ENCODE measurements at places on chromosomes 1 and 21.

DNA sequence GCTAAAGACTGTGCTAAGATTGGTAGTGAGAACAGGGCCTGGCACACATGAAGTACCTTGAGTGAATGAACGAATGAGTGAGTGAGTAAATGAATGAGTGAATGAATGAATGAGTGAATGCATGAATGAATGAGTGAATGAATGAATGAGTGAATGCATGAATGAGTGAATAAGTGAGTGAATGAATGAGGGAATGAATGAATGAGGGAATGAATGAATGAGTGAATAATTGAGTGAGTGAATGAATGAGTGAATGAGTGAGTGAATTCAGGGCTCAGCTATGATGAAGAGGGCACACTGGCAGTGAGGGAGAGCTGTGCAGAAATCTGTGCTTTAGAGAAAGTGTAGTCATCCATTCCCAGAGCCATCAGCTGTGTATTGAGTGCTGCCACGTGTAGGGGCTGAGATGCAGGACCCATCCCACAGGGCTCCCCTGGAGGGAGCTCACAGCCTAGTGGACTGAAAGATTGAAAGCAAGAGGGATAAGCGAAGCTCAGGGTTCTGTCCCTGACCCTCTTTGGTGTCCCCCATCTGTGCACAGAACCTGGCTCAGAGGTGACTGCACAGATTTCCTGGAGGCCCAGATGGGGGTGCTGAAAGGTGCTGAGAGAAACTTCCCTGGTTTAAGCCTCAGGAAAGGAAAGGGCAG lies 217.9 kb upstream of the VAMP3 start:
- no peak for DNase-seq

GRCh38 chr1:170730438-170730837 lies 66.5 kb downstream of the PRRX1 start:
- DNase-seq: no peak

GRCh38 chr1:110070671-110071242 lies at the start of gene ALX3:
Gene ALX3 (minus strand): TSS chr1:110070672. CDS start chr1:110070612, 60 bp downstream.
- no peak for DNase-seq

DNA sequence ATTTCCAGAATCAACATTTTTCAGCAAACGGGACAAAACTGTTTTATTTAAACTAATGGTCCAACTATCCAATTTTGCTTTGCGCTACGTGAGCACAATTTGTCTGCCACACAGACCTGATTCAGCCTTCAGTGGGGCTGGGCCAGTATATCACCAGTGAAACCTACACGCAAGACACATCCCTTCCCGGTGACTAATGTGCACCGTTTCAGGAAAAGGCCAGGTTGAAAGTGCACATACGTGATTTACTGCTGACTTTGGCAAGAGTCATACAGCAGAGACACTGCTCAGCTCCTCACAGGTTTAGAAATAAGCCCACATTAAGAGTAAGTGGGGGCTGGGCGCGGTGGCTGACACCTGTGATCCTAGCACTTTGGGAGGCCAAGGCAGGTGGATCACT lies 5.1 kb upstream of the TMEM51 start:
- DNase-seq: no peak

- DNase-seq: no peak
Measured at GRCh38 chr21:28126521-28127174, 866.0 kb downstream of the LTN1 start.

DNA sequence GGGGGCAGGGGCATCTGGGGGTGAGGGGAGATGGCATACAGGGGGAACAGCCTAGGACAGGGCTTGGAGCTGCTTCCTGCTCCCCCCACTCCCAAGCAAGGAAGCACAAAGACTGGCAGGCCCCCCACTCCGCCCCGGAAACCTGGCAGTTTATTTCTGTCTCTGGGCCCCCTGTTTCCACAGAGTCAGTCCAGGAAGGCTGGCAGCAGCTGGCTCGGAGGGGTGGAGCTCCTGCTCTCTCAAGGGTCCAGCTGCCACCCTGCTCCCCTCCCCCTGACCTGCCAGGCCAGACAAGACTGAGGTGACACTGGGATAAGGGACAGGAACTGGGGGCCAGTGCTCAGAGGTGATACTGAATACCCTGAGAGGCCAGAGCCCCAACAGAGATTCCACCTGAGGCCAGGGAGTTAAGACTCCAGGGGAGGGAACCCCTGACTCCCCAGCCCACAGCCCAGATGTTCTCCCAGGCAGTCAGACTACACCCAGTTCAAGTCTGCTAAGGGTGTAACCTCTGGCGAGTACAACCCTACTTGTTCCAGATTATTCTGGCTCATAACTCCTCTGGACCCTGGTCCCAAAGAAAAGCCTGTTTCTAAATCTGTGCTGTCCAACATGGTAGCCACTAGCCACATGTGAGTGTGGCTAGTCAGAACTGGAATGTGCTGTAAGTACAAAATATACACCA lies 26.3 kb downstream of the AHDC1 start:
- DNase-seq: no peak

- no peak for DNase-seq
Measured at GRCh38 chr1:5649795-5650194, 342.4 kb downstream of the NPHP4 start.

GRCh38 chr1:94014635-94015488 lies 105.6 kb upstream of the GCLM start:
- DNase-seq: no peak

DNA sequence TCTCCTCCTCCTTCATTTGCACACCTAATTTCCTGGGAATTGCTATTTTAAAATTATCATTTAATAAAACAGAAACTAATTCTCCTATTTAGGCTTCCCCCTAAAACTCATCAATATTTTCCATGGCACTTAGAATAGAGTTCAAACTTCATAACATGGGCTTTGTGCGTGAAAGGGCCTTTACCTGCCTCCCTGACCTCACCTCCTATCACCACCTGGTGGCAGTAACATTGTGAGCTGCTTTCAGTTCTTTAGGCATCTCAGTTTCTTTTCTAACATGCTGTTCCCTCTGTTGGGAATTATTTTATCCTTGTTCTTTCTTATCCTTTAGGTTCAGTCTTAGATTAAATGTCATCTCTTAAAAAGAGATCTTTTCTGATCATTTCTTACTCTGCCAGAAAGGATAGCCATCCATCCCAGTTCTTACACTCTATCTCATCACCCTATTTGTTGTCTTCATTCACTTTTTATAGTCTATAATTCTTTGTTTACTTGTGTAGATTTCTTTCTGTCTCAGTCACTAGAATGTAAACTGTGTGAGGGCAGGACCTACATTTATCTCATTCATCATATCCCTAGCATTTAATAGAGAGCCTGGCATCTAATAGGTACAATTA lies 133.8 kb upstream of the KIAA1614 start:
- no peak for DNase-seq

DNA sequence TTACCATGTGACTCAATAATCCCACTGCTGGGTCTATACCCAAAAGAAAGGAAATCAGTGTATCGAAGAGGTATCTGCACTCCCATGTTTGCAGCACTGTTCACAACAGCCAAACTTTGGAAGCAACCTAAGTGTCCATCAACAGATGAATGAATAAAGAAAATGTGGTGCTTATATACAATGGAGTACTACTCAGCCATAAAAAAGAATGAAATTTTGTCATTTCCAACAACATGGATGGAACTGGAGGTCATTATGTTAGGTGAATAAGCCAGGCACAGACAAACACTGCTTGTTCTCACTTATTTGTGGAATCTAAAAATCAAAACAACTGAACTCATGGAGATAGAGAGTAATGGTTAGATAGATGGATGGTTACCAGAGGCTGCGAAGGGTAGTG lies 79.3 kb downstream of the KIAA0319L start:
- no peak for DNase-seq

GRCh38 chr1:101203820-101204540 lies 32.8 kb upstream of the S1PR1 start:
- peak; percentile 44 for DNase-seq

- DNase-seq: no peak
Measured at GRCh38 chr1:9233942-9234222, 692 bp upstream of the H6PD start.

GRCh38 chr1:65812065-65812464 lies 19.4 kb downstream of the PDE4B start:
- no peak for DNase-seq

- DNase-seq: no peak
Measured at GRCh38 chr1:32115496-32115895, 7.6 kb downstream of the KPNA6 start.

- no peak for DNase-seq
Measured at GRCh38 chr1:61330018-61330417, 247.7 kb downstream of the NFIA start.

DNA sequence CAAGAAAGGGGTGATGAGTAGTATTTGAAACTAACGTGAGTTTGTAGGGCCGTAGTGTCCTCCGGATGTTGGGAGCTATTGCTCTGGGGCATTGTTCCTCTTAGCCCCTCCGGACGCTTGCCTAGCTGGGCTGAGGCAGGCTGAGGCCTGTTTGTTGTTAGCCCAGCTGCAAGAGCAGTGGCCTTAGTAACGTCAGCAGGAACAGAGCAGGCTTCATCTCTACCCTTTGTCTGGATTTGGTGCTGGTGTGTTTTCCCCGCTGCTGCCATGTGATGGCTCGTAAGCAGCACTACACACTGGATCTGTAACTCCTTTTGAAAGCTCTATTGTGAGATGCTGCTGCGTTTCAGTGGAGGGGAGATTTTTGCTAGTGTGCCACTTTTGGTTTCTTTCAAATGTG lies 57.6 kb downstream of the DNM3 start:
- DNase-seq: no peak

DNA sequence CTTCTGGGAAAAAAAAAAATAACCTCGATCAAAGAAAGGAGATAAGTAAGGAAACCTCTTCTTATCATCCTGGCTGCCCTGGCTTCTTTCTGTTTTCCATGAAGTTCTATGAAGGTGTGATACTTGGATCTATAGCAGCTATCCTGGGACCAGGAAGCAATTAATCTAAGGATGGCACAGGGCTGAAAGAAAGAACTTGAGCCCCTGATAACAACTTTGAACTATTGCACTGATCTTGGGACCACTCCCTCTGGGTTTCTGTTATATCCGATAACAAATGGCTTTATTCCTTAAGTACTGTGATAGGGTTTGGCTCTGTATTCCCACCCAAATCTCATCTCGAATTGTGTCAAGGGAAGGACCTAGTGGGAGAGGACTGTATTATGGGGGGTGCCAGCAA lies 104.1 kb downstream of the DAB1 start:
- DNase-seq: no peak

Measured in AG04449 (cell line).